WTC11 (cell line): ENCODE measurements at places on chromosomes 3 and 15. TPM values are rescaled to one million over a fixed set of nuclear protein-coding genes. Genes with fewer than 3 reads are reported as not detected.

Gene FOXB1
- total RNA-seq, result 10.8 to 15.0 TPM (median 13.7 TPM) in 3 replicates

DNA sequence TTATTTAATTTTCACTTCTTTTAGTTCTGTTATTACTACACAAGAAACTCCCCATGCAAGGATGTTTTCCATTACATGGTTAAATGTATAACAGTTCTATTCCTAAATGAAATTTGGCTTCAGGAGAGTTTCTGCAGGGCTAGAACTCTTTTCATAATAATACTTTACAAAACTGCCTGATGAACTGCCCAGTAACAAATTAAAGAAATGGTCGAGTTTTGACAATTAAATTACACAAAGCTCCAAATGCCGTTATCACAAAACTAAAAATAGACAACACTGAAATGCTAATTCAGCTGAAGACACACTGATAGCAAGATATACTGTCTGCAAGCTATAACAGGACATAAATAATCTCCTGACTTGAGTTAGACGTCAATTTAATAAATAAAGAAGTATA, 435.2 kb upstream of the CCDC54 start:
- no peak for DNase-seq
- H3K27ac ChIP-seq, result no peak overlapping the region
- H3K4me1 ChIP-seq, result no peaks in the 10 kb centered on the region
- H3K4me3 ChIP-seq, result no peak overlapping the region
- H3K27me3 ChIP-seq, result no peaks in the 10 kb centered on the region

Gene LYZL4
- not detected in 3 replicates for total RNA-seq

DNA sequence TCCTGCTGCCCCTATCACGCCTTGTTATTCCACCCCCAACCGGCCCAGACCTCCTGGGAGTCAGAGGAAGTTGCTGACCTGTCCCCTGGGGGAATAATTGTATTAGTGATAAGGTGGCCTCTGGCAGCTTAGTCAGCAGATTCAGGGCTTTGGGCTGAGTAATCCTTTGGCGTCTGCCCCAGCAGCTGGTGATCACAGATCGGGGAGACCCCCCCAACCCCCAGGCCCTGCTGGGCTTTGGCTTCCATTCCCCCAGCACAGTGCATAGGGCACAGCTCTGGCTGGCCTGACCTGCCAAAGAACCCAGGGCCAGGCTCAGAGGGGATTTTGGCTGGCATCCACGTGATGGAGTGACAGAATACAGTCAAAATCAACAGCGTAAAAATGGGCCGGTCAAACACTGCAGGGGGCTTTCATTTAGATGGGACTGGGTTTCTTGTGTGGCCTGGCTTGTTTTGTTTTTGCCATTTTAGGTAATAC, 3.9 kb upstream of the NR2E3 start:
- H3K36me3 ChIP-seq, result no peaks in the 10 kb centered on the region
- peak overlapping the region; percentile 87; the same call in 1 of the 2 replicates for H3K27ac ChIP-seq
- no peak for DNase-seq
- peak overlapping the region; percentile 60 for H3K4me3 ChIP-seq
- H3K4me1 ChIP-seq, result peaks cover 48% of the 10 kb centered on the region
